T1000 (cell line): ENCODE measurements at places on chromosomes 4 and X.

- no peak for DNase-seq
These were observed 51.5 kb upstream of the TRIM2 start for GRCh38 chr4:153152501-153153338.

DNA sequence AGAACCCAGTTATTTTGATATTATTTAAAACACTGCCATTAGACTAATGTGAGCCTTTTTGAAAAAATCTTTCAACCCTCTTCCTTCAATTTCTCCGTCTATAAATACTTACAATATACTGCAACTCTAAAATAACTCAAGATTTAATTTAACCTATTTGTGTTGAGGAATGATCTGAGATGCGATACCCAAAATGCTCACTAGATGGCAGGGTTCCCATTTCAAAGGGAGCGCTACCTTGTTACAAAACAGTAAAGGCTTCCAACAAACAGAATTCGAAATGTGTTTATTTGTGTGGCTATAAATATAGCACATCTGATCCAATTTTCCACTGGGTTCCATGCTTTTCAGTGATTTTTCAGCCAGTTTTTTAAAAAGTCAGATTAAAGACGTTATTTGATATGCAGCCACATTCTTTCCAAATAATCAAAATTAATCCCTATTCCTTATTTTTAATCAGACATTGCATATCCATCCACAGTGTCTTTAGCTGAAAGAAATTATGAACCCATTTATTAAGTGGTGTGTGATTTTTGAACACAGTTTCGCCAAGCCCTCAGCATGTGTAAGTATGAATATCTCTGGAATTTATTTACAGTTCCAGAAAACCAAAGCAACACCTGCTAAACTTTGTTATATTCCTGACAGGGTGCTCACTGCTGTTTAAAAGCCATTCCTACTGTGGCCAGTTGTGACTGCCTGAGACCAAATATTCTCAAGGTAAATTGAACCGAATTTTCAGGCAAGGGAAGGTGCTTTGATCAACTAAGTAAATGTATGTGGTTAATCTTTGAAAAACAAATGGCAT lies 668.0 kb upstream of the LCORL start:
- peak; percentile 66 for DNase-seq

- no peak for DNase-seq
These were observed 55.4 kb downstream of the CLCN3 start for GRCh38 chr4:169675825-169676224.

DNA sequence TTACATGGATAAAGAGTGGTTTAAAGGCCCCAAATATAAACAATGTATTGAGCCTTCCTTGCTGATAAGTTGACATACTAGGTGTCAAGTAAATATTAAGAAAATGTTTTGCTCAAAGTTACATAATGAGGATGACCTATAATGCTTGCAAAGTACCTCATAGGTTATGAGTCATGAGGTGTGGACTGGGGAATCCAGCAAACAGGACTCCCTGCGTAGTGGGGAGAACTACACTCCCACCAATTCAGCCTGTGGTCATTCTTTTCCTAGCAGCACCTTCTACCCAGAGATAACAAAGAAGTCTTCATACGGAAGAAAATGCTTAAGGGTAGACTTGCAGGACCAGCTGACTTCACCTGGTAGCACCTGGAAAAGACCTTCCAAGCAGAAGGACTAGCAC lies 418.9 kb upstream of the CPEB2 start:
- no peak for DNase-seq

GRCh38 chrX:47772764-47773163 lies 63.9 kb upstream of the ZNF81 start:
- no peak for DNase-seq
